Breast epithelium (tissue), 4 donors: ENCODE measurements at places on chromosomes 5 and 9. TPM values are rescaled to one million over a fixed set of nuclear protein-coding genes. Genes with fewer than 3 reads are reported as not detected.

The ACTBL2 gene
- not detected for total RNA-seq

The SPATA6L gene
- 22.5 TPM for total RNA-seq

GRCh38 chr9:34633851-34634550 is 3.6 kb downstream of the SIGMAR1 start:
- DNase-seq, result no peak

GRCh38 chr9:91820949-91821880 is 128.8 kb downstream of the ROR2 start:
- no peak for DNase-seq

- no peak for DNase-seq
Observed at GRCh38 chr5:602466-603035, 9.6 kb upstream of the CEP72 start.

GRCh38 chr5:151745071-151745705 is 13.2 kb downstream of the ATOX1 start:
- no peak for DNase-seq

GRCh38 chr9:95055334-95055850 is 262.1 kb downstream of the FANCC start:
- DNase-seq, result no peak

GRCh38 chr5:53430618-53431252 is 49.7 kb upstream of the FST start:
- no peak for DNase-seq

DNA sequence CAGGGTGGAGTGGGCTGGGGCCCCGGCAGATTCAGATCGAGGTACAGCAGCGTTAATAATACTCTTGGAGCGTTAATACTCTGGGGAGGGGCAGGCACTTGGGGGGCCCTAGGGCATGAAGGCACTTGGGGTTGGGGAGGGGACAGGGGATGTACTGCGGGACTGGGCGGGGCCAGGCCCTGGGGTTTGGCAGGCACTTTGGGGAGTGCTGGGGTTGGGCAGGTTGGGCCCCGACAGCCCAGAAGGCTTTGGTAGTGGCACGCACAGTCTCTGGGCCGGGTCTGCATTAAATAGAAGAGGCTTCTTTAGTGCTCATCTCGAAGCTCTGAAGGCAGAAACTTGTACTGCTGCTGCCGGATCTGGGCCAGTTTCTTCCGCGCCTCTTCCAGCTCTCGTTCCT is 7.8 kb upstream of the TPM2 start:
- no peak for DNase-seq

GRCh38 chr5:98909363-98909762 is 19.4 kb downstream of the CHD1 start:
- no peak for DNase-seq

DNA sequence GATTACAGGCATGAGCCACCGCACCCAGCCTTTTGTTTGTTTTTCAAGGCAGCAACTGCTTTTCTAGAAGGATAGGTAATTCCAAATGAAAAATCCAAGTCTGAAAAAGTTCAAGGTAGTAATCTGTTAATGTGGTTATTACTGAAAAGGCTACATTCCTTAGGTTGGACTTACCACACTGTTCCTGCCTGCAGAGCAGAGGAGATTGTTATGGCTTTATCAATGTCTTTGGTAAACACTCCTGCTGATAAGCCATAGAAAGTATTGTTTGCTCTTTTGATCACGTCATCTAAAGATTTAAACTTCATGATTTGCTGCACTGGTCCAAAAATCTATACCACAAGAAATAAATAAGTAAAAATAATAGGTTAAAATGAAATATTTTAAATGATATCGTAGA is 43.4 kb downstream of the ALDH1A1 start:
- DNase-seq, result no peak

DNA sequence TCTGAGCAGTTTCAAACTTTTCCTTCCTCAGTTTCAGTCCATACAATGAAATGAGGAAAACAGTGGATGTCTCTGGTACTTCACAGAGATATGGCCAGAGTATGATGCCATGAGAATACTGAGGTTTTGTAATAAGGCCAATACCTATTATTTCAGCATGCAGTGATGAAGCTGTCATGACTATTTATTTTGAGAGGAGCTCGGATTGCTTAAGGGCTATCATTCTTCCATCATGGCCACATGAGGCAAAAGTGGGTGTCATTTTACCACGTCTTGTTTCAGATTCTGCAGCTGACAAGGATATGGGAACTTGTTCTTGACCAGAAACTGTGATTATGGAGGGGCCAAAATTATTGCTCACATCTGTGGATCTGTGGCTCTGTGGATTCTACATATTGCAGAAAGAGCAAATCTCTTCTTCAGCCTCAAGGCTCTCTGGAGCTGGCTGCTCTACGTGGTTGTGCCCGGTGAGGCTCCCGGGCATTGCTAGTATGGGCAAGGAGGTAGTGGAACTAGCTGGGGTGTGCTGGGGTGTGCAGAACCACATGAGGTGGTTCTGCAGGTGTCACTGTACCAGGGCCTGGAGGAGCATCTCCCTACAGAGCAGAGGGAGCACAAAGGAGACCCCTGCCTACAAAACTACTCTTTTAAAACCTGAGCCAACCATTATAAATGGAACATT is 180.3 kb downstream of the SEMA6A start:
- no peak for DNase-seq
